Esophagus muscularis mucosa (tissue), 4 donors: ENCODE measurements at places on chromosomes 11 and 22. TPM values are rescaled to one million over a fixed set of nuclear protein-coding genes. Genes with fewer than 3 reads are reported as not detected.

DNA sequence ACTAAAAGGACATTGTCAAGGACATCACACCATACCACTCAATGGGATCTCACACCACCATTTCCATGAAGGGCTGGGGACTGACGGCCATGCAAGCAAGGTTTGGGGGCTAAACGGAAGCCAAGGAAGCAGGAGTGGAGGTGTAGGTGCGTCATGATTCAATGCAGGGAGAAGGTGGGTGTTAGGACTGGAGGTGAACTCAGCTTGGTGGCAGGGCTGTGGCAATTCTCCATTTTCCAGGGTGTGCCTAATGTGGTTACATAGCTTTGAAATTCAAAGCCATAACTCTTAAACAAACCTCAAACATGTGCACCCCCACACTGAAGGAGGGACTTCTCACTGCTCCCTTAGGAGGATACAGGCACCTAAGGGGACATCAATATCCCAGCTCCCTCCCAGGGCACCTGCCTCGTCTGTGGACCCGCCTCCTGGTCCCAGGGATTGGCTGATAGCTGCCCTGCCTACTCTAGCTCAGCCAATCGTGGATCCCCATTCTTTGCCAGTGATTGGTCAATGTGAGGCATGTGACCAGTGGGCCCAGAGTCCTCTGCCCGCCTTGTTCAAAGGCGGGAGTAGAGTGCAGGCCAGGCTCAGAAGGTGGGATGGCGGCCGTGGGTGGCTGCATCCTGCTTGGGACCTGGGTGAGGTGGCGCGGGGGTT, 64.6 kb downstream of the CTTN start:
- no peak overlapping the region for H3K27ac ChIP-seq
- peaks cover 7% of the 10 kb centered on the region for H3K4me1 ChIP-seq
- H3K27me3 ChIP-seq = no peaks in the 10 kb centered on the region
- no peak for DNase-seq
- H3K4me3 ChIP-seq = no peak overlapping the region

GRCh38 chr11:34890812-34891211, 25.4 kb downstream of the APIP start:
- H3K27ac ChIP-seq = no peak overlapping the region
- H3K4me1 ChIP-seq = no peaks in the 10 kb centered on the region
- H3K4me3 ChIP-seq = no peak overlapping the region

DNA sequence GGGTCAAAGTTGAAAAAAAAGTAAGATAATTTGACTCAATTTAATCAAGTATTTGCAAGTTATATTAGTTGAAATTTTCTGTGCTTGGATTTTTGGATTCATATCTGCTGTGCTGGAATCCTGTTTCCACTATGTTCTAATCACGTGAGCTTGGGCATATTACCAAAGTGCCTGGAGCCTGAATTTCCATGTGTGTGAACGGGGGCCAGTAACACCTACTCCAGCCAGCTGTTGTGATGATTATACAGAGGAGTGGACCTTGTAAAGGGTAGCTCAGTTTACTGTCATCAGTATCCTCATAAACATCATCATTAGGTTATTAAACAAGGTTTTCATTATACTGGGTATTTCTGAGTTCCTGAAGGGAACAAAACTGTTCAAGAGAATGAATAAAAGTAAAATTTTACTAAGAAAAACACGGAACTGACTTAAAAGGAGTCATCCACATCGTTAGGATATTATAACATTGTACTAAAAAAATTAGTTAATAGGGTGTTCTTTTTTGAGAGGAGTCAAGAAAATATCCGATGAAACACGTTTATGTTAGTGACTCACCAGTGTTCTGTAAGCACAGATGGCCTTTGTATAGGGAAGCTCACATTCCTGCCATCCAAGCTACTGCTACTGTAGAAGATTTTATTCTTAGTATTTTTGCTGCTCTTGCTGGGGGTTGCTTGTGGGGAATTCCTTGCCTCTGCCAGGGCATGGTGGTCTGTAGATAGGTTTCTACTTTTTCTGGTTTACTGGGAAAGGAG, 144.1 kb downstream of the ARHGAP42 start:
- no peaks in the 10 kb centered on the region for H3K27me3 ChIP-seq
- no peaks in the 10 kb centered on the region for H3K36me3 ChIP-seq
- H3K27ac ChIP-seq = no peak overlapping the region
- peaks cover 19% of the 10 kb centered on the region for H3K4me1 ChIP-seq
- no peak for DNase-seq

GRCh38 chr11:69101792-69102695, 53.3 kb downstream of the TPCN2 start:
- no peak for DNase-seq
- H3K36me3 ChIP-seq = no peaks in the 10 kb centered on the region
- H3K4me1 ChIP-seq = peaks cover 6% of the 10 kb centered on the region
- H3K27ac ChIP-seq = no peak overlapping the region

Gene CD3E
- 2.8 TPM for total RNA-seq
